ENCODE measurements at places on chromosomes 2 and 18.

GRCh38 chr2:1811971-1812350 lies 67.6 kb upstream of the PXDN start:
- no peak for DNase-seq

DNA sequence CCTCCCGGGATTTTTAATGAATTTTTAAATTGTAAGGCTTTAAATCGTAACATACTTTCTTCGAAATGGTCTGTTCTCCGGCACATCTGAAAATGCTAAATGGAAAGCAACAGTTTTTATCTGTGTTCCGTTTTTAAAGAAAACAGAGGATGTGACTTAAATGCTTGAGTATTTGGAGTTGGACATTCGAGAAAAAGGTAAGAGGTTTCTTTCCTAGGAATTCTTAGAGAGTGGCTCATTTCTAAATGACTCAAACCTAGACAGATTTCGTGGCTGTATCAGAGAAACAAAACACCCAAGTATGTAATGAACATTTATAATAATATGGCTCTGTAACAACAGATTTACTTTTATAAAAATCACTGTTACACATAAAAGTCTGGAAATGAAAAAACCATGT lies 177.6 kb upstream of the CCDC68 start:
- peak; percentile 23 for DNase-seq

- DNase-seq, result no peak
Observed at GRCh38 chr2:134564549-134564948, 154.3 kb downstream of the TMEM163 start.

GRCh38 chr2:158458617-158458920 lies 1.8 kb downstream of the PKP4 start:
- no peak for DNase-seq

DNA sequence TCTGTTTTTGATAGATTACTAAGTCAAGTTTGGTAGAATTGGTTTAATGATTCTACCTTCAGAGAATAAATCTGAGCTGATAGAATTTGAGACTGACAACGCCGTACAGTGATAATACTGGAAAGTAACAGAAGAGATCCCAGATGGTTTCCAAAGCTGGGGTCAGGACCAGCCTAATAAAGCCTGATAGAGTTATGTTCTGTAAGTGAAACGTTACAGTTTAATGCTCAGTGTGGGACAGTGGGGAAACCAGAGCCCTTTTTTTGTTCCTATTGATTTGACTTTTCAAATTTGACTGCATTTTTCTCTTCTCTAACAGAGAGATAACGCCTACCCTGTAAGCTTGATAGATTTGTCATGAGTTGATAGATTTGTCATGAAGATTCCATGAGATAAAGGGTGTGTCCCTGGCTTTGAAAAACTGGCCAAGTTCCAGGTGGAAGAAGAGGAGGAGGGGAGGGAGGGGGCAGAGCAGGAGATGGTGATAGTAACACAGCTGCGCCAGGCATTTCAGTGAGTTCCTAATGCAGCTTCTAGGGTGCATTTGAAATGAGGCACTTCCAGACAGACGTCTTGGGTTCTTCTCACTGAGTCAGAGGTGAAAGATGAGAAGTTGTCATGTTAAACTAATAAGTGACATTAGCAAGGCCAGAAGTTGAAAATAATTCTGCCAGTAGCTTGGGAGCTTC lies 65.1 kb downstream of the CERS6 start:
- DNase-seq, result no peak

DNA sequence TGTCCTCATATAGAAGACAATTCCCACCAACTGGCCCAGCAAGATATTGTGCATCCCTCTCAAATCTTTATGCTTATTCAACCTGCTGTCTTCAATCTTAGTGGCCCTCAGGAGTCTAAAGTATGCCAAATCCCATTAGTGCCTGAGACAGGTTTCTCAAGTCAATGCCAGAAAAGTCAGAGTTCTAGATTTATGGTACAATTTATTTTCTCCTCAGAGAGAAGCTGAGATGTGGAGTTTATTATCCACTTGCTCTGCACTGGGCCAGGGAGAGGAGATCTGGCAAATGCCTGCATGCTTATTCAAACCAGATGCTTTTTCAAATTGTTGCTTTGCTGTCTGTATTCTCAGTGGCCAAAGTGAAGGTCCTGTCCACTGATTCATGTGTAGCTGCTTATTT lies 825.2 kb downstream of the METTL4 start:
- no peak for DNase-seq

DNA sequence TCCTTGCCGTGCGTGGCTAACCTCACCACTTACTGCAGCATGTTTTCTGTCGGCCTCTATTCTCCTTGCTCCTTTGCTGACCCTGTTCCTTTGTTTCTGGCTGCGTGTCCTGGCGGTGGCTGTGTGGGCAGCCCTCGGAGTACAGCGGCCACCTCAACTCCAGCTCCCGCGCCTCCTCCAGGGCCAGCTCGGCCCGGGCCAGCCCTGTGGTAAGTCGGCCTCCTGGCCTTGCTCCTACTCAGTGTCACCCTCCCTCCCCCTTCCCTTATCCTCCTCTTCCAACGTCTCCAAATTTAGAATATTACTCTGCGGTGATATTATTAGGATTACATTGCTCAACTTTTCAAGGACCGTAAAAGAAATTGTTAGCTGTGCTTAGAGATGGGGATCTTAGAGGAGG lies 59.5 kb upstream of the RBM44 start:
- DNase-seq, result no peak

- no peak for DNase-seq
Observed at GRCh38 chr2:230447036-230447435, 31.0 kb downstream of the SP100 start.

DNA sequence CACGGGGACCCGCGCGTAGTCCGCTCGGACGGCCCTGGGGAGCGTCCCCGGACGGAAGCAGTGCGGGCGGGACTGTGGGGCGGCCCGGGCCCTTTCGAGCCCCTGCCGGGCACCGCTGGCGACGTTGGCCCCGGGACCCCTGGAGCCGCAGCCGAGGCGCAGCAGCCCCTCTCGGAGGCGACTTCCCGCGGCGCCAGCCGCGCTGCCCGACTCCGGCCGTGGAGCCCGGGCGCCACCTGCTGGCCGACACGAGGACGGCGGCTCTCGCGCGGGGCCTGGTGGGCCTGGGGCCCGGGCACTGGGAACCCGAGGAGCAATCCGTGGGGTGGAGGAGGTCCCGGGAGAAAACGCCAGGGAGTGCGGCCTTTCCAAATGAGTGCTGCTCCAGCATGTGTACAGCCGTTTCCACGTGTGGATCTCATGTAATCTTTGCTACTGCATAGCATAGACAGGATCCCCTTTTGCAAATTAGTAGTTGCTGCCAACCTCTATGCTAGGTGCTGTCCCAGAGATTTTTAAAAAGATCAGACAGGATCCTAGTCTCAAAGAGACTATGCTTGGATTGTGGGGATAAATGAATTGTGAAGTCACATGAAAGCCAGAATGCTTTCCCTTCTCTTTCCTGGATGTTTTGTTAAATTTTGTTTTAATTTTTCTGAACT lies 4.0 kb downstream of the ID2 start:
- peak; percentile 38 for DNase-seq

- DNase-seq, result no peak
Observed at GRCh38 chr2:177393824-177394593, 1.4 kb downstream of the AGPS start.

GRCh38 chr2:12504443-12504842 lies 212.3 kb upstream of the TRIB2 start:
- DNase-seq, result peak; percentile 46

GRCh38 chr18:48985161-48985560 lies 34.4 kb upstream of the SMAD7 start:
- no peak for DNase-seq

- no peak for DNase-seq
Observed at GRCh38 chr2:43225093-43225787, 1.2 kb downstream of the ZFP36L2 start.

DNA sequence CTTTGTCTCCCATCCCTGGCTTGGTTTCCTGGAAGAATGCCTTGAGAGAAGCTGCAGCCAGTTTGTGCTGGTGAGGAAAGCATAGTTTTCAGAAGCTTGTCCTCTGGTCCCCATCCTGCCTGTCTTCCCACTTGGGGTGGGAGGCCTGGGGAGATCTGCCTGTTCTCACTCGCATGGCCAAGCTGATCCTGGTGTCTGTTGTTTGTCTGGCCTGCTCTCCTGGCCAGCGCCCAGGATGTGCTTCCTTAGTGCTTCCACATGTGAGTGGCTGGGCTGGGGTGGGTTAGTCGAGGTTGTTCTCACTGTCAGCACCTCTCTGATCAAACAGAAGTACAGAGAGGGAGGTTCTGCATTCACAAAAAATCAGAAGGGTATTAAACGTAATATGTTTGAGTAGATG lies 49.5 kb downstream of the PTPRM start:
- DNase-seq, result peak; percentile 22

DNA sequence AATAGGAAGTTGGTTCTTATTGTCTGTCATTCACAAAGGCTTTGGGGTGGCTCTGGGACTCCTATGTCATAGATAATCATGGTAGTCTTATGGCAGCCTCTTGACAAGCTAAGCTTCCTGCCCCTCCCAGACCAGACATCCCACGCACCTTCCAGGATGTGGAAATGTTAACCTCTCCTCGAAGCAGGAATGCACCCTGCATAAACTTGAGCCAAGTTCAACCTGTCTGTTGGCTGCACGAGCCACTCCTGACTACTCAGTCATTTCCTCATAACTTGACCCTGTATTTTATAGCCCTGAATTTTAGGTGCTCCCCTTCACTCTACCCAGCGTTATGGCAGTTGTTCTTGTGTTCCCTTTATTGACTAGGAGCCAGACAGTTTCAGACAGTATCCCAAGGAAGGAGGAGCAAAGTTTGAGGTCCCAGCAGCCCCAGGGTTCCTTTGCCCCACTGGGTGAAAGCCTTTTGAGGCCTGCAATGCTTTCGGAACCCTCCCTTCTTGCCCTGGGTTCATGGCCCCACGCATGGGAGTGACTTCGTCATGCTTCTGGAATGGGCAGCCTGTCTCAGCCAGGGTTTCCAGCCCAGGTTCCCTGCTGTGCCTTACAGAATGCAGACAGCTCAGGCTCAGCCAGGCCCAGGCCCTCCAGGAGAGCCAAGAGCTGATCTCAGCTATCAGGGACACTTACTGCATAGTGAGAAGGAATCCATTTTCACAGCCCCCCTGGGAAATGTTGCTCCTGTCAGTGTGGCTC lies 15.6 kb upstream of the INO80C start:
- DNase-seq, result peak; percentile 87

DNA sequence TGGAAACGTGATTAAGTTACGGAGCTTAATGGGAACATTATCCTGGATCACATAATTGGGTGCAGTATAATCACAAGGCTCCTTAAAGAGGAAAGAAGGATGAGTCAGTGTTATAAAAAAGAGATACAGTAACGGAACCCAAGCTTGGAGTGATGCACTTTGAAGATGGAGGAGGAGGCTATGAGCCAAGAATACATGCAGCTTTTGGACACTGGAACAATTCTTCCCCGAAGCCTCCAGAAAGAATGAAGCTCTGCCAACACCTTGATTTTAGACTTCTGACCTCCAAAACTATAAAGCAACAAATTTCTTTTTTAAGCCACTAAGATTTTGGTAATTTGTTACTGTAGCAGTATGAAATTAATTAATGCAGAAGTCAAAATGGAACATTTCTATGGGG lies 85.1 kb downstream of the CDH7 start:
- no peak for DNase-seq

- no peak for DNase-seq
Observed at GRCh38 chr2:186984966-186985365, 136.0 kb upstream of the ZSWIM2 start.

DNA sequence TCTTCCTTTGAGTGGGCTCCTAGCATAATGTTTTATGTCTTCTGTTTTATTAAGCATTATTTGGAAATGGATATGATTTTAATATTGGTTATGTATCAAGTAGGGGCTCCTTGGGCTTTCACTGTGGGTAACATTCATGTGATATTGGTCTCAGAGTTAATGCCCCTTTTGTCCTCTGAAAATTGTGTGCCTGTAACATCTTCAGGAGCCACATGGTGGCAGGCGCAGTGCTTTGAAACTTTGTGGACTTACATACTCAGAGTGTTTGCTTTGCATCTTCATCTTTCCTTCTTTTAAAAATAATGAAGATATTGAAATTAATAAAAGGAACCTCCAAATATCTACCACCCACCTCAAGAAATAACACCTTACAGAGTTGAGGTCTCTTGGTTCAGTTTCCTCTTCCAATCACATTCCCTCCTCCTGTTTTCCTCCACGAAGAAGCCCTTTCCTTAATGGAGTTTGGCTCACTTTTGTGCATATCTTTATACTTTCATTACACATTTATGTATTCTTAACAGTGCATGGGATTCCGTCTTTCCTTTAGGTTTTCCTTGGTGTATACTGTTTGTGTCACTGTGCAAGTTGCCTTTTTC lies 73.5 kb downstream of the LIMS1 start:
- peak; percentile 10 for DNase-seq

GRCh38 chr2:108587621-108588020 lies 53.4 kb downstream of the LIMS1 start:
- DNase-seq, result peak; percentile 61

DNA sequence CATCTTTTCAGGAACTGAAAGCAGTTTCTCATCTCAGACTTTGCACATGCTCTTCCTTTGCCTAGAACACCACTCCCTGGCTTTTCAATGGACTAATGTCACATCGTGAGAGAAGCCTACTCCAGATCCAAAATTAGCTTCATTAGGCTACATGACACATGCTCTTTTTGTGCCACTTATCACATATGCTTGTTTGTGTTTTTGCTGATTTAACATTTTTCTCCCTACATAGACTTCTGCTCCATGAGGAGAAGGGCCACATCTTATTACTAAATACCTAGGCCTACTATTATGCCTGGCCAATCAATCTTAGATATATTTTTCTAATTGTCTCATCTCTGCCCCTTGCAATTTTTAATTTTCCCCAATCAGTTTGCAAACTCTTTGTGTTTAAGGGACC lies 186.4 kb upstream of the LHCGR start:
- no peak for DNase-seq

DNA sequence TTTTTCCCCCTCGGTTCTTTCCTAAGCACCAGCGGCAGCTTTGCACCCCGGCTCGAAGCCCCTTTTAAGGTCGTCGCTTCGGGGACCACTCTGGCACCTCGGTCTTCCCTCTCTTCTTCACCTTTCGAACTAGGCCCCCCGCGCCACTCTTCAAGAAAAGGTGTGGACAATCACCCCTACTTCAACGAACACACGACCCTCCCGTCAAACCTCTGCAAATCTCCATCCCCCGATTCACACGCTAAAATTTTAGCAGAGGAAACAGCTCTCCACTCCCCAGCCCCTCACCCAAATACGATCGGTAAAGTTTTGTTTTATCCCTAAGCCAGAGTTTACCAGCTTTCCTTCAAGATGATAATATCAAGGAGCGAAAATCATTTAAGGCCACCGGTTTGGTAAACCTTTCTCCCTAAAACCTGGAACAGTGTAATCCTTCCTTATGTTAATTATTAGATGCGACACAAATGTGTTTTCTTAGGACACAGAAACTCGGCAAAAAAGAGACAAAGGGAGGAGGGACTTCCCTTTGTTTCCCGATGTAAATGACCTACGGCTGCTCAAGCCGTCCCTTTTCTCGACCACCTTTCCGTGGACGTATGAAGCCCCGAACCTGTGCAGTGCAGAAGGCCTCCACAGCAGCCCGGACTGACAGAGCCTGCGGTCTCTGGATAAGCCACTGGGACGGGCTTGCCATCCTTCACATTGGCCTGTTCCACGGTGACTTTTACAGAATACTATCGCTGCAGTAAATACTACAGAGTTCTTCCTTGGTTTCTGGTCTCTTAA lies 85.2 kb downstream of the RBMS1 start:
- DNase-seq, result no peak

All from RCC 7860 (cell line).